ENCODE measurements at places on chromosomes 12 and 14. TPM values are rescaled to one million over a fixed set of nuclear protein-coding genes. Genes with fewer than 3 reads are reported as not detected.

CLEC12A gene
- not detected for total RNA-seq

FBXW8 gene
- total RNA-seq, result 18.0 TPM

PLEKHH1 gene
- 6.7 TPM for total RNA-seq

SOAT2 gene
- not detected for total RNA-seq

CLEC14A gene
- 0.10 TPM for total RNA-seq

ANKS1B gene
- total RNA-seq, result 9.7 TPM

APPL2 gene
- total RNA-seq, result 21.2 TPM

MAP3K9 gene
- 12.1 TPM for total RNA-seq

MANSC4 gene
- not detected for total RNA-seq

PITPNM2 gene
- total RNA-seq, result 26.4 TPM

MGAT4C gene
- not detected for total RNA-seq

BMAL2 gene
- total RNA-seq, result 43.9 TPM

- no peak for DNase-seq
These were observed 1150.0 kb downstream of the FSCB start for GRCh38 chr14:43356979-43357545.

DNA sequence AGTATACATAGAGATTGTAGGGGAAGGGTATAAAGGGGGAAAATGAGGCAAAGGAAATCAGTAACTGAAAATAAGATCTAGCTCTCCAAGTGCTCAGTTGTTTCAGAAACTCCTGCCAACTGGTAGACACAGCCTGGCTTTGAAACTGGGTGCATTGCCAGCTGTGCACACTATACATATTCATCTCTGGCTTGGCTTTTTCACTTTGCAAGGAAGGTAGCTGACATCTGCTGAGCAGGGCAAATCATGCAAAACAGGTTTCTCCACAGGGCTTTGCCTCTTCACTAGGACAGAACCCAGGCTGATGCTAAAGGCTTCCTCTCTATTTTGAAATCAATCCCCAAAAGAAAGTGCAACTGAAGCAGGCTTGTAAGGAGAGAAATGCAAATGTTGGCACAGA is 101.5 kb downstream of the HELB start:
- DNase-seq, result no peak

DNA sequence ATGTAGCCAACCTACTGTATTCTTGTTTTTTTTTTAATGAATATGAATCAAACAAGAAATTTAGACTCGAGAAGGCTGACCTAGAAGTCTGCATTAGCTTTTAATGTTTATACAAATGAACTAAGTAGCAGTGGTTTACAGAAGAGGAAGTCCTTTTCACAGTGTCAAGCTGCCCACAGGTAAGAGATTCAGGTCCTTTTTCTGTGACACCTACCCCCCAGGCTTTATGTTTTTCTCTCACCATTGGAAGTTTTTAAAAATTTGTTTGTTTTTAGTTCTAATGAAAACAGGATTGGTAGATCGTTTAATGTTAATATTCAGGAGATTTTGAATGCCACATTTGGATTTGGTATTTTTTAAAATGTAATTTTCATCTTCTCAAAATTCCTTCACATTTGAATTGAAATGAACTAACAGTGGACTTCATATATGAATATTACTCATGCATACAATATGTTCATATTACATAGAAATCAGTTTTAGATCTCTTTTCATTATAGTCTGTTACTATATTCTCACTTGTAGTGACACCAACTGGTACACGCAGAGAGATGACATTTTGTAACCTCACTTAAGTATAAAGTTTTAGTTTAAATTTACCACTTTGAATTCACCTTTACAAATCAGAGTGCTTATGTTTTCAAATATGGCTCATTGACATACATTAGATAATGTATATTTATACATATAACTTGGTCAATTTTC is 29.7 kb downstream of the ATF7IP start:
- no peak for DNase-seq

GRCh38 chr12:34298176-34298970 is 276.1 kb downstream of the ALG10 start:
- no peak for DNase-seq

- DNase-seq, result no peak
These were observed 184.9 kb upstream of the FLRT2 start for GRCh38 chr14:85344847-85345570.

- DNase-seq, result peak; percentile 10
These were observed 268.9 kb downstream of the RAD51B start for GRCh38 chr14:68088451-68088854.

- no peak for DNase-seq
These were observed 3.7 kb upstream of the NECAP1 start for GRCh38 chr12:8078398-8078797.

DNA sequence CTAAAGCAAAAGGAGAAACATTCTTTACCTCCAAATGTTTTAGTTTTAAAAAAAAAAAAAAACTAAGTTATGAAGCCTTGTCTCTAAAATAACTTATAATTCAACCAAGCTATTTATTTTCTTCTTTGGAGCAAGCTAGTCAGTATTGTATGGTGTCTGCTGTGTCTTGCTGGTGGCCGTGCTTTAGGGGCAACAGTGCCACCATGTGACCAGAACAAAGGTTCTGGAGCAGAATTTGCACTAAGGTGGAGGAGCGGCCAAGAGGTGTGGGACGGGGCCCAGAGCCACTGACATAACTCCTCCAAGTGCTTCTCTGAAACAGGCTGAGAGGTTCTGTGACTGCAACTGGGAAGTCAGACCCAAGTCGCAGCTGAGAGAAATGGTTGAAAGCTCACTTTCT is 4.5 kb downstream of the FICD start:
- no peak for DNase-seq

- DNase-seq, result no peak
These were observed 50.3 kb downstream of the LMO3 start for GRCh38 chr12:16555630-16556029.

DNA sequence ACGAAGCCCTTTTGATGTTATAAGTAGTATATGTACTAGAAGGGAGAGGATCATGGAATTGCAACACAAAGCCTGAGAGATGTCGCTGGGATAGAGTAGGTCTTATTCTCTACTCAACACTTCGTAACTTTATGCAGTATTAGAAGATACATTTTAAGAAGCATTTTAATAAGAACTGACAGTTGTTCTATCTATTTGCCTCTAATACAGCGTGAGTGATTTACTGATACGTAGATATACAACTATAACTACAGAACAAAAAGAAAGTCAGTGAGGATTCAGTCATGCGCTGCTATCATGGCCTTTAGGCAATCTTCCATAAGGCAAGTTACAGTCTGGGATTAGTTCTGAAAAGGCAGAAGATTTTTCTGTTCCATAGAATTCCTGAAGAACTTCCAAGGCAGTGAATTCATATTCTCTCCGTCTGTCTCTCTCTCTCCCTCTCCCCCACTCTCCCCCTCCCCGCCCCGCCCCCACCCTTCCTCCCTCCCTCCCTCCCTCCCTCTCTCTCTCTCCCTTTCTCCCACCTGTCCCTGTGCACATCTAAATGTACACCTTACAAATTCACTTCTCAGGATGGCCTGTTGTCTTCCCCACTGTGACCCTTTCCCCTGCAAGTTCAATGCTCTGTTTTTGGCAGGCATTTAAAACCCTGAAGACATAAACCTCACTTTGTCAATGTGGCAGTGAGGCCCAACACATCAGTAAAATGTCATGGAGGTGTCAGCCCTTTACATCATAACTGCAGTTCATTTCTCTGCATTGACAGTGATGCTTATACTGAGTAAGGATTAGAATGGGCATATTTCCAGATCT is 470.6 kb downstream of the EGLN3 start:
- DNase-seq, result no peak

DNA sequence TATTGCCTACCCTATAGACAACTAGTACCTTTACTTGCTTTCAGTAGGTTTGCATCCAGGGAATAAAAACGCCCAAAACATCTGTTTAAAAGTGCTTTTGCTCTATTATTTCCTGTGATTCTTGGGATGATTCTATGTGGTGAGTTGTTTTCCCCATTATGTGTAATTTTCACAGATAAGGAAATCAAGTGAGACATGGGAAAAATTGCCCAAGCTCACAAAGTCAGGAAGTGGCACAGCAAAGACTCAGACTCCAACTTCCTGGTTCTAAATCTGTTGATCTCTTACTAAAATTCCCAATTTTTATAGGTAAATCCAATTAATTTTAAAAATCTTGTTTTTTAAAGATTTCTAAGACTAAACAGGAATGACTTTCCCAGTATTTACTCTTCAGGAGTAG is 39.0 kb downstream of the NID2 start:
- no peak for DNase-seq

DNA sequence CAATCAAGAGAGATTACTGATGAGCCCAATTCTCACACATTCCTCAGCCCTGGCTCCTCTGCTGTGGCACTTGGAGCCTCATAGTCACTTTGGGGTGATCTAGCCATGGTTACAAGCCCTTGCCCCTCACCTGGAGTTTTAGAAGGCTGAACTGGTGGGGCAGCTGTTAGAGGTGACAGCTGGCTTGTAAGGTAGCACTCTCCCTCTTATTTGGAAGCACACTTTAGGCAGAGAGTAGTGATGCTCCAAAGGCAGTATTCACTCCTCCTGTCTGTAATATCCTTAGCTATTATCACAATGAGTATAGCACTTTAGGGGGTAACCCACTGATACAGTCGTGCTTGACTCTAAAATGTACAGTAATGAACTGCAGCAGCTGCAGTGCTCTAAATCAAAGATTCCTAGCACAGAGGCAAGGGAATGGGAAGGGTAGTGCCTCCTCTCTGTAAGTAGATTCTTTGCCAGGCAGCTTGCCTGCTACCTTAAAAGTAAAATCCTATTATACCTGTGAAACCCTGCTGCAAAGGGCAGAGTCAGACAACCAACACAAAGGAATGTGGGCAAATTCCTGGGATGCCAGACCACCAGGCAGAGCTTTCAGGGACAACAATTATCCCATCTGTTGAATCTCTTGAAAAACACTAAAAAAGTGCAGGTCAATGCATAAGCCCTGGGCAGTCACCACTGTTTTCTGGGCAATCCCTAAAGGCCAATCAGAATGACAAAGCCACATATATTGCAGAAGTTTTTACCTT is 336.3 kb downstream of the NOVA1 start:
- no peak for DNase-seq

DNA sequence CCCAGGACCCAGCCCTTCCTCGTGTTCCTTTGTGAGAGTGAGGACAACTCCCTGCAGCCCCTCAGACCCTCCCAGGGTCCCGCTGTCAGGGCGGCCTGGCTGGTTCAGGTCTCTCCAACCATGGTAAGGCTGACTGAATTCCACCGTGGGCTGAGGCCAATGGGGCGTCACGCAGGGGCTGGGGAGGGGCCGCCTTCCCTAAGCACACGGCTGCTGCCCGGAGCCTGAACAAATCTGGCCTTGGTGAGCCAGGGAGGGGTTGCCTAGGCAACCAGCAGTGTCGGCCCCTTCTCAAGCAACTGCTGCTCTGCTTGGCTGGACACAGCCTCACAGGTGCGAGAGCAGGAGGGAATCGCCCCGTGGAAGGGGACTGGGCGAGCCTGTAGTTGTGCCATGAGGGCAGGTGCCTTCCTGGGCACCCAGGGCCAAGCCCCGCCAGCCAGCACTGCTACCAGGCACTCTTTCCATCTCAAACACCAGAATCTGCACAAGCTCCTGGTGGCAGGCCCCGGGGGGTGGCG is 37.0 kb upstream of the GALNT9 start:
- DNase-seq, result no peak

DNA sequence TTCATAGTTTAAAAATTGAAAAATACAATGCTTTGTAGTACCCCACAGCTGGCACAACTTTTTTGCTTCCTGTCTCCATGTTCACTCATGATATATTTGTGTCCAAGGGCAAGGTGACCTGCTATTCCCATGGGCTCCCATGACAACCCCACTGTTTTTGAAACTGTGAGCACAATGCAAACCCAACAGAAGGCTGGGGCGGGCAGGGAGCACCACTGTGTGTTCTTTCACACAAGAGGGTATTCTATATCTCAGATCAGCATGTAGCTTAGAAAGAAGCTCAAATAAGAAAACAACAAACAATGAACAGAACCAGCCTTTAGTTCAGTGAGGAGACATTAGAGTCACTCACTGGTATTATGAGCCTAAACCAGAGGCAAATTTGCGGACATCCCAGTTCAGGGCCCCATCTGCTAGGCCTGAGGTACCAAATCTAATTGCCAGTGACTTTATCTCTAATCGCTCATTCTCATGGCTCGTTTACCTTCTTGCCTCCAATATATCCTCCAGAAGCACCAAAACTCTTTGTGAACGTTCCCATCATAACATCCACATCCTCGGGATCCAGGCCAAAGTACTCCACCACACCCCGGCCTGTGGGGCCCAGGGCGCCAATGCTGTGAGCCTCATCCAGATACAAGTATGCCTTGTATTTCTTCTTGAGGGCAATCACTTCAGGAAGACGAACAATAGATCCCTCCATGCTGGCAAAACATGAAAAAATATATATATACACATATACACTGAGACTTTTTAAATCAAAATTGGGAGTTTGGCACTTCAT is 56.4 kb upstream of the ISM2 start:
- no peak for DNase-seq

GRCh38 chr12:96810057-96810456 is 97.0 kb upstream of the NEDD1 start:
- no peak for DNase-seq

GRCh38 chr12:110249105-110249504 is 31.9 kb upstream of the ATP2A2 start:
- DNase-seq, result no peak

DNA sequence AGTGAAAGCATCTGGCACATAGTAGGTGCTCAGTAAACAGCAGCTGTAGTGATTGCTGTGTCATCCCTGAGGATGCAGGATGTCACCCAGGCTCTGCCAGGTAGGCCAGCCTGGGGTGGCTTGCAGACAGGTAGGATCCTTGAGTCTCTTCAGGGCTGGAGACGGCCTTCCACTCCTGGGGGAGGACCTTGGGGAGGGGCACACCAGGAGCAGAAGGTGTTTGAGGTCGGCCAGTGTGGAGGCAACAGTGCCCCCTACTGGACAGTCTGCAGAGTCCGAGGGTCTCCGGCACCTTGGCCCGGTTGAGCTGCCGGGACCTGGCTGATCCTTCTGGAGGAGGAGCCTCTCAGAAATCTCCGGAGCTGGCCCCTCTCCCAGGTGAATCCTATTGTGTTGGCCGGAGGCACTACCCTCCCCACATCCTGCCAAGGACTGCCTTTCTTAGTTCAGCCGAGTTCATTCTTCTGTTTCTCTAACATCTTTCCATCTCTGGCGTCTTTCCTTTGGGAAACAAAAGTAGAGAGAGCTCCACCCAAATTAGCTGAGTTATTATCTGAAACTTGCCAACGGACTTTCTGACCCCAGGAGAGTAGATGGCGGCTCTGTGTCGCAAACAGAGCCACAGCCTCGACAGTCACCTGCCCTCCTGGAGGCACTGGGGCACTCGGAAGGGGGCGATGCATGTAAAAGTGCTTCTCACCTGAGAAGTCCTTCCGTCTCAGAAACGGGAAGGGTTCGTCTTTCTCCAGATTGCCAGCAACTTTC is 41.8 kb upstream of the CLMN start:
- no peak for DNase-seq

DNA sequence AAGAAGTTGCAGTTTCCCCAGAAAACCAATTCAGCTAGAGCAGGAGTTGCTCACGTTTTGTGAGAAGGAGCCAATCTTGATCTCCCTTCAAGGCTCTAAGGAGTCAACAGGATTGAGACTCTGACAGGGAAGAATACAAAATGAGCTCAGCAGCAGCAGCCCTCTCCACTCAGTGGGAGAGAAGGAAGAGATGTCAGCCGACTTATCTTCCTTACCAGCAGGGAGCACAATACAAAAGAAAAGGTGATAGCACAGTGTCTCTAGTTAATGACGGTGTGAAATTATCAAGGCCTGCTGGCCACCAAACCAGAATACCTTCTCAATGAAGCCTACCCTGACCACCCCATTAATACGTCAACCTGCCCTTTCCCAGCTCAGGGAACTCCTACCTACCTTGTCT is 223.6 kb upstream of the TMPO start:
- DNase-seq, result no peak

GRCh38 chr12:24496755-24497154 is 452.1 kb downstream of the BCAT1 start:
- no peak for DNase-seq

All from Panc1 (cell line).